Hematopoietic multipotent progenitor cell treated with erythropoietin and hydrocortisone succinate and interleukin-3 and kit ligand, for 6 days (in vitro differentiated cells): ENCODE measurements at places on chromosomes 1 and 21.
A peak's percentile ranks its signal among the peaks of the same experiment; 100 is the strongest.

DNA sequence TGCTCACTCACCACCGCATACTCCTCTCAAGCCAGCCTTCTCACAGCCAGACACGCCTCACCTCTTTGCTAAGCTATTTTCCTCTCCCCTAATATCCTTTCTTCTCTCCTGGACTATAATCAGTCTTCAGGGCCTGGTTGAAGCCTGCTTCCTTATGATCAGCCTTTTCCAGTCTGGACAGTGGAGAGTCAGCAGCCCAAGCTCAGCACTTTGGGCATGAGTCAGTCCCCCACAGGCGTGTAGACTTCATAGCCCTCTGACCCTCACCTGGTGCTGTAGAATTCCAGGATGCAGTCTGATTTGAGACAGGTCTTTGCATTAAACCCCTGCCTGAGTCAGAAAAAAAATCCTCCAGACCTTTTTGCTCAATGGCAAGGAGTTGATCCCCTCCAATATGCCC lies 2.5 kb downstream of the HPCAL4 start:
- no peak for DNase-seq

DNA sequence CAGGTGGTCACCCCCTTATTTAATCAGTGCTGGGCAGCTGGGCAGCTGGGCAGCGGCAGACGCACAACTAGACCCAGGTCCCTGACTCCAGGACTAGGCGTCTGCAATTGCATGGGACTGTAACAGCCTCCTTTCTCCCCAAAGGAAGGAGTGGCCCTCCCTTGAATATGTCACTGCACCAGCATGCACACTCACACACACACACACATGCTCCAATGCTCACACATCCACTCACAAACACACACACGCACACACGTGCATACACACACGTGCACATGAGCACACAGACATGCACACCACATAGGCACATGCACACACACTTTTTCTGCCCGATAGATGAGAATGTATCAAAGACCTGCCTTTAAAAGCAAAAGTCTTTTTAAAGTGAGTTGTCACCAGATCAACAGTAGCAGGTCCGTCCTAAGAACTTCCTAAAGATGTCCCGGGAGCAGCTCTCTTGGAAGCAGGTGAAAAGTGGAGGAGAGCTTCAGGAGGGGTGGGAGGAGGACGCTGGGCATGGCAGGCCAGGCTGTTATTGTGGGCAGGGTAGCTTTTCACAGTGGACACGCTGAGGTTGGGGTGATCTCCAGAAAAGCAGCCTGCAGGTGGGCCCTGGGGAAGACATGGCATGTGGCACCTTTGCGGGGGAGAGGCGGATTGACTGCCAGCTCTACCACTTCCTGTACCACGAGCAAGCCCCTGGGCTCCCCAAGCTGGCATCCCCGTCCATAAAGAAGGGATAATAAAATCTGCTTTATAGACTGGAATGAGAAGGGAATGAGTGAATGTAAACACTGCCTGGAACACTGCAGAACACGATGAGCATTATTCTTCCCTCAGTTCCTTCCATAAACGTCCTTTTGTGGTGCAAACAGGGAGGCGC lies 1.7 kb downstream of the PDE9A start:
- no peak for DNase-seq

DNA sequence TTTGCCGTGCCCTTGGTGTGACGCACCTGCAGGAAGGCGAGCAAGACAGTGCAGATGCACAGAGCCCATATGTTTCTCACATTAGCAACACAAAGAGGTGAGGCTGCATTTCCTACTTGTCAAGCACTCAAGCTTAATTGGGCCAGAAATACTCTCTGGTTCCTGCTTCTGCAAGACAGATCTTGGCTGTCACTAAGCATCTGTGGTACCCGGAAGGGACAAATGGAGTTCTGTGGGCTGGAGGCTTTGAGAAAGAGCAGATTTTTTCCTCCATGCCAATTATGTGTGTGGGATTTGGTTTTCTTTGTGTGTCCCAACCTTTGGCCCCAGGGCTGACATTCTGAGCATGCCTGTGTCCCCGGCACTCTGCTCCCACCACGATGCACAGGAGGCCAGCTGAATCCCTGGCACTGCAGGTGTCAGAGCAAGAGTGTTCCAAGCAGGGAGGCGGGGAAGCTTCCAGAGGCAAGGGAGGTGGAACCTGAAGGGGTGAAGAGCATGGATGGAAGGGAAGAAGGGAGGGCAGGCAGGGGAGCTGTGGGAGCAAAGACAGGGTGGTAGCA lies 52.0 kb upstream of the STUM start:
- no peak for DNase-seq

GRCh38 chr1:152014943-152015342 lies 21.3 kb upstream of the S100A10 start:
- DNase-seq: no peak

DNA sequence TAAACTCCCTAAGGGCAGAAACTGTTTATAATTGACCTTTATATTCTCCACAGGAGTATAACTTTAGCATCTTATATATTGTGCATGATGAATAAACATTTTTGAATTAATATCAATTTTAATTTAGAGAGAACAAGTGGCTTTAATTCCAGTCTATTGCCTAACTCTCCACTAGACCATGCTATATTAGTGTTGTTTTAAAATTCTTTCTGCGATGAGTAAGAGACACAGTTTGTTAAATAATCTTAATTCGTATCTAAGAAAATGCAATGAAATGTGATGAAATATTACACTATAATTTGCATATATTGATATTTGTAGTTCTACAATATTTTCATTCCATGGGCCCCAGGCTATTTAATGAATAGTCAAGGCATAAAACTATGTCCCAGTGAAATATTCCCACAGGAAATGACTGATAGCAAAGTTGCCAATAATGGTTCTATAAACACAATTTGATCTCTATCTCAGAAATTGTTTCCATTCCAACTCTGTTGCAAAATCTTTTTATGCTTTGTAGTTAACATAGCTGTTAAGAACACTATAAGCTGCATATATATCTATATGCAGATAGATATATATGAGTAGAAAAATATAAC lies 2.9 kb upstream of the SYDE2 start:
- no peak for DNase-seq

DNA sequence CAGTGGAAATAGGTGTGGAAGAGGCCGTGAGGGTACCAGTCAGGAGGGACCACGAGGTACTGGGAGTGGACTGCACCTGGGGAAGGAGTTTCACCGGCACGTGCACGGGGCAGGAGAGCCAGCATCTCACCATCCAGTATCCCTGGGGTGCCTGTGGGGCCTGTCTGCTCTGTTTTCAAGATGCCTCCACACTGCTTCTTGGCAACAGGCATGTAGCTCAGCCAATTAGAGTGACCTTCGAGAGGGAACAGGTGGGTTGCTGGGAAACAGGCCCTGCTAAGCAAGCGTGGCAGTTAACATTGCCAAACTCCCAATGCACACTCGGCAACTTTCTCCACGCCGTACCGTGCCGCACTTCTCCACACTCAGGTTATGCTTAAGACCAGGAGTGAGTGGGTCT lies 17.7 kb downstream of the KCNC4 start:
- no peak for DNase-seq

GRCh38 chr1:243230914-243231313 lies 24.2 kb downstream of the CEP170 start:
- peak; percentile 80 for DNase-seq

- DNase-seq: no peak
Measured at GRCh38 chr1:244952280-244952933, 88.1 kb upstream of the HNRNPU start.

DNA sequence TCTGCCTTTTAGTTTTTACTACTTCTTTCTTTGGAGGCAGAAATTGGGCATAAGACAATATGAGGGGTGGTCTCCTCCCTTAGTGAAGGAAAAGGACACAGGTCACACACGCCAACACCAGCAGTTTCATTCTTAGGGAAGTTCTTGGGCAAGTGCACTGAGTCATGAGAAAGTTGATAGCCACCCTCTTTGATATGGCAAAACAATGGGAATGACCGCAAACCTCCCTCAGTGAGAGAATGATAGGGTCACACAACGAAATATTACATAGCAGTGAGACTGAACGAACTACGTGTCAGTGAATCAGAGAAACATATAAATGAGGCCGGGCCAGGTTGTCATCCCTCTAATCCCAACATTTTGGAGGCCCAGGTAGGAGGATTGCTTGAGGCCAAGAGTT lies 20.0 kb downstream of the IL6R start:
- DNase-seq: no peak

DNA sequence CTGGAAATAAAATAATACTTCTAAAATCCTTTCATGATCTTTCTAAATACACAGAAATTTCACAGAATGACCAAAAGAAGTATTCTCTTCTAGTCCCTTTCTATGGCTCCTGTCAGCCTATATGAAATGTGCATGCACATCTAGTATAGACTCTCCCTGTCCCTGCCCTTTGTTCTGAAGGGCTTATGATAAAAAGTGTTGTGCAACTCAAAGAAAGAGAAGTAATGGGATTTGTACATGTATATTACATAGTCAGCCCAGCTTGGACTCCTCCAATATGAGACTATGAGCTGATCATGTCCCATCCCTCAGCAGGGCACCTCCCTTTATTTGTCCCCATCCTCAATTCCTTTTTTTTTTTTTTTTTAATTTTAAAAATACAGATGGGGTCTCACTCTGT lies 42.1 kb upstream of the LAX1 start:
- DNase-seq: peak; percentile 32

DNA sequence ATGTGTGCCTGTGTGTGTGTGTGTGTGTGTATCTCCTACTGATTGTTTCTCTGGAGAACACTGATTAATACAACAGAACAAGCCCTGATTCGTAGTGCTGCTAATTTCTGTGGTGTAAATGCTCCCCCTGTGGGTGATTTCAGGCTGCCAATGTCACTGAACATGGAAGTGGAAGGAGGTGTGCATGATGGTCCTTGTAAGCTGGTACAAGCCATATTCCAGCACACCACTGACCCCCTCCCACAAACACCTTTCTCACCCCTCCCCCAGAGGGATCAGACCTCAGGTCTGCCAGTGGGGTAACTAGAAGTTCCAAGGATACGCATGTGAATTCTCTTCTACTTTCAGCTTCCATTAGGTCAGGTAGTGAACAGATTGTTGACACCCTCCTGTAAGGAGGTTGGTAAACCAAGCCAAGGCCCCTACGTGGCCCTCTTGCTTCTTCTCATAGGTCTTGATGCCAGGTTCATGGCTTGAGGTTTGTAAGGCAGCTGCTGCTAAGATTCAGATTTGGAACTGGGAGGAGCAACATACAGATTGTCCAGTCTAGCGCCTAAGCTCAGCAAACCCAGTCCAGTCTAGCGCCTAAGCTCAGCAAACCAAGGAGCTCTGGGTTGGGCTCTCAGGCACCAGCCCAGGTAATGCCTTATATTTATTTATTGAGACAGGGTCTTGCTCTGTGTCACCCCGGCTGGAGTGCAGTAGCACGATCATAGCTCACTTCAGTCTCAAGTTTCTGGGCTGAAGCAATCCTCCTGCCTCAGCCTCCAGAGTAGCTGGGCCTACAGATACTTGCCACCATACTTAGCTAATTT lies 38.7 kb downstream of the DHCR24 start:
- DNase-seq: no peak

GRCh38 chr1:57254022-57254421 lies 169.8 kb downstream of the DAB1 start:
- no peak for DNase-seq

DNA sequence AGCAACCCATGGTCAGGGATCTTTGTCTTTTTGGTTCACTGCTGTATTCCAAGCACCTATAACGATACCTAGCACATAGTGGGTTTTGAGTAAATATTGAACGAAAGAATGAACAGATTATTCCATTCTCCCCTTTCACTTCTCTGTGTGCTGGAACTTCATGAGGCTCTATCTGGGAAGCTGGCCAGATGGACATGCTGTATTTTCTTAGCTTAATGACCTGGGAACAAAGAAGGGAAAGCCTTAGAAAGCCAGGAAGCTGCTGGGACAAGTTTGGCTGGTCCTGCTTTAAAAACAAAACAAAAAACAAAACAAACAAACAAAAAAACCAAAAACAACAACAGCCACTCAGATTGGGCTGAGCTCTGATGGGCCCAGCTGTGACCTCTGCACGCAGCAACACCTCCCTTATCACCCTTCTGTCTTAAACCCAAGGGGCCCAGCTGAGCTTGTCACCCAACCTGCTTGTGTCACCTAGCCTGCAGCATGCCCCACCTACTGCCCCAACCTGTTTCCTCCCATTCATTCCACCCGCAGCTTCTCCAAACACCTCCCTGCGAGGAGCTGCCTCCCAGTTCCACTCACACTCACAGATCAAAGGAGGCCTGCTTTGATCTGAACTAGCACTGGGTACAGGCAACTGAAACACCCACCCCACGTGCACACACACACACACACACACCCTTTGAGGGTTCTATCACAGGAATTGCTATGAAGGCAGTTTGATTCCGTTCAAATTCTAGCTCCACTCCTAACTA lies 37.1 kb downstream of the SLC30A1 start:
- DNase-seq: no peak

- DNase-seq: no peak
Measured at GRCh38 chr1:84968101-84968500, 28.8 kb downstream of the MCOLN2 start.

DNA sequence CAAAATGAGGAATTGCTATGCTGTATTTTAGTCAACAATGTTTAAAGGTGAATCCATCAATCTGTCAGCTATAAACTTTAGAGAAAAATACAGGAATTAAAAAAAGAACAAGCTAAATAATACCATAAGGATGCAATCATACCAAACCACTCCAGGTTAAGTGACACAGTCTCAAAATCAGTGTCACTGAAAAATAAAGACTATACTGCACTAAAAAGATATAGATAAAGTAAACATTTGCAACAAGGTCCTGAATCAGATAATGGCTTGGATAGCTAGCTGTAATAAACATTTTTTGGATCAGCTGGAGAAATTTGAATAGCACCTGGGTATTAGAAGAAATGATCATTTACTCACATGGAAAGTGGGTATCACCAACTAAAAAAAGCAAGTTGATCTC lies 7.8 kb downstream of the GPBP1L1 start:
- no peak for DNase-seq

DNA sequence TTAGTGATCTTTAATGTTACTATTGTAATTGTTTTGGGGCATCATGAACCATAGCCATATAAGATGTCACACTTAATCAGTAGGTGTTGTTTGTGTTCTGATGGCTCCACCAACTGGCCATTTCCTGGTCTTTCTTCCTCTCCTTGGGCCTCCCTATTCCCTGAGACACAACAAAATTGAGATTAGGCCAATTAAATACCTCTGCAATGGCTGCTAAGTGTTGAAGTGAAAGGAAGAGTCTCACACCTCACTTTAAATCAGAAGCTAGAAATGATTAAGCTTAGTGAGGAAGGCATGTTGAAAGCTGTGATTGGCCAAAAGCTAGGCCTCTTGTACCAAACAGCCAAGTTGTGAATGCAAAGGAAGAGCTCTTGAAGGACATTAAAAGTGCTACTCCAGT lies 30.7 kb downstream of the PPP2R5A start:
- peak; percentile 65 for DNase-seq

GRCh38 chr21:32334980-32335531 lies 36.4 kb downstream of the MRAP start:
- no peak for DNase-seq

- DNase-seq: no peak
Measured at GRCh38 chr1:111666828-111667227, 47.2 kb downstream of the RAP1A start.
